Right lobe of liver (tissue), 6 donors: ENCODE measurements at places on chromosomes 1 and 21.

GRCh38 chr1:8905582-8906191 is 27.2 kb upstream of the ENO1 start:
- H3K4me1 ChIP-seq, result no peaks in the 10 kb centered on the region
- H3K27ac ChIP-seq, result no peak overlapping the region
- no peak for DNase-seq
- H3K36me3 ChIP-seq, result no peaks in the 10 kb centered on the region

DNA sequence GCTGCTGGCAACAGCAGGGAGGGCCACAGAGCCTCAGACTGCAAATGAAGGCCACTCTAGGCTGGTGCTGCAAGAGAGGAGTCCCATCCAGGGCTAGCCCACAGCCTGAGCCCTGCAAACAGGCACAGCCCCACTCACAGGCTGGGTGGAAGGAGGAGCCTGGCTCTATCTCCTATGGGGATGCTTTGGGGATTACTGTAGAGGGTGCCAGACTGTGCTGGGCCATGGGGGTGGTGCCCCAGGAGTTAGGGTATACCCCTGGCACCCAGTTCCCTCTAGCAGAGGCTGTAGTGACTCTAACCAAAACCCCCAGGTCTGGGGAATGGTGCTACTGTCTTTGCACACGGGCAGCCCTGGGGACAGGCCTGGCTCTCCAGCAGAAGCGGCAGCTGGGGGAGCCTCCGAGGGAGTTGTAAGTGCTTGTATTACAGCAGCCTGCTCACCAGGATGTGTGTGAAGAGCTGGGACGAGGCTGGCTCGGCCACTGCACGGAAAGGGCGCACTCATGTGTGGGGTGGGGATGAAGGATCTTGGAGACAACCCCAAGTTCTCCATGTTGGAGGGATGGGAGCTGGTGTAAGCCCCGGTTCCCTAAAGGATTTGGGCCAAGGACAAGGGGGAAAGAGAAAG is 23.4 kb upstream of the EVA1B start:
- H3K27ac ChIP-seq, result no peak overlapping the region
- no peaks in the 10 kb centered on the region for H3K27me3 ChIP-seq
- no peak overlapping the region for H3K4me3 ChIP-seq
- H3K4me1 ChIP-seq, result no peaks in the 10 kb centered on the region
- H3K36me3 ChIP-seq, result peaks cover 59% of the 10 kb centered on the region

DNA sequence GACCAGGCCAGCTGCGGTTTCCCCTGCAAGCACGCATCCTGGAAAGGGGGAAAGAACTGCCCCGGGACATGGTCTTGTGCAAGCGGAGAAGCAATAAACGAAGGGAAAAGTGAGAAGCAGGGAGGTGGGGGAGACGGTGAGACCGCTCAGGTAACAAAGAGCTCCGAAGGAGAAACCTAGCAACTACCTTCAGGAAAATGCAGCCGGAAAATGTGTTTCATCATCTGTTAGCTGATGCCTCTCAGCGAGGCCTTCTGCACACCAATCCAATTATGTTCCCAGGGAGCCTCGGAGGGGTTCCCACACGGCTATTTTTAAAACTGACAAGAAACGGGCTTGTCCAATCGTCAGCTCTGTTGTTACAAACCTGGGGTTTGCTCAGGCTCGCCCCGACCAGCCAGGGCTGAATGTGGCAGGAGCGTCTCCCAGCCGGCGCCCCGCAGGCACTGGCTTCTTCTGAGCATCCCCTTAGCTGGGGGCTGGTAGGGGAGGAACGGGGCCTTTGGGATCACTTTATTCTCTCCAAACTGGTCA is 3.4 kb downstream of the RIPK4 start:
- no peaks in the 10 kb centered on the region for H3K36me3 ChIP-seq
- DNase-seq, result no peak
- no peaks in the 10 kb centered on the region for H3K27me3 ChIP-seq
- H3K27ac ChIP-seq, result no peak overlapping the region
- H3K4me3 ChIP-seq, result no peak overlapping the region

DNA sequence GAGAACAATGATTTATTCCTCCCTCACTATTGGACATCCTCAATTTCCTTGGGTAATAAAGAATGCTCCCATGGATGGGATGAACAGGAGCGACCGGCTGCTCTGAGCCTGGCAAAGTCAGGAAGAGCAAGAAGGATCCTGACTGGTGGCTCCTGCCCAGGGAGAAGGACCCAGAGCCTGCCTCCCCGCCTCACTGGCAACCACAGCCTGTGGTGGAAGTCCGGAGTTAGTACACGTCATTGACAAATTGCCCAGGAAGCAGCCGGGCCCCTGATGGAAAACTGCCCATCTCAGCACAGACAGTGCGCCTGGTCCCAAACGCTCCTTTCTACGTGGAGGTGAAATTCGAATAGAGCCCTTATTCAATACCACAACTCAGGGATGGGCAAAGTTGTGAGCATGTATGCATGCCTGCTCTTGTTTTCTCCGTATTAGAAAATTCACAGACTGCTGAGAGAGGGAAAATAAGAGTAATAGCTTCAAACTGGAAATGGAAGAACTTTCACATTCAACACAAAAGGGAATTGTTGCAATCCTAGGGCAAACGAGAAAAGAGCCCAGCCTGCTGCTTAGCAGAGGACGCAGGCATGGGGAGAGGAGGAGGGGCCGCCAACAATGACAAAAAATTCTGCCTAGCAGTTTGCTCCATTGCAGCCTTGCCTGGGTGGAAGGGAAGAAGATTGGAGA is 397.1 kb upstream of the VAMP3 start:
- H3K36me3 ChIP-seq, result no peaks in the 10 kb centered on the region
- no peaks in the 10 kb centered on the region for H3K4me1 ChIP-seq
- no peak overlapping the region for H3K4me3 ChIP-seq
- no peak overlapping the region for H3K27ac ChIP-seq
- H3K27me3 ChIP-seq, result no peaks in the 10 kb centered on the region

- no peaks in the 10 kb centered on the region for H3K4me1 ChIP-seq
- no peak overlapping the region for H3K27ac ChIP-seq
- H3K36me3 ChIP-seq, result no peaks in the 10 kb centered on the region
- DNase-seq, result no peak
- H3K27me3 ChIP-seq, result no peaks in the 10 kb centered on the region
Measured at GRCh38 chr1:20322081-20322824, 31.6 kb downstream of the VWA5B1 start.

DNA sequence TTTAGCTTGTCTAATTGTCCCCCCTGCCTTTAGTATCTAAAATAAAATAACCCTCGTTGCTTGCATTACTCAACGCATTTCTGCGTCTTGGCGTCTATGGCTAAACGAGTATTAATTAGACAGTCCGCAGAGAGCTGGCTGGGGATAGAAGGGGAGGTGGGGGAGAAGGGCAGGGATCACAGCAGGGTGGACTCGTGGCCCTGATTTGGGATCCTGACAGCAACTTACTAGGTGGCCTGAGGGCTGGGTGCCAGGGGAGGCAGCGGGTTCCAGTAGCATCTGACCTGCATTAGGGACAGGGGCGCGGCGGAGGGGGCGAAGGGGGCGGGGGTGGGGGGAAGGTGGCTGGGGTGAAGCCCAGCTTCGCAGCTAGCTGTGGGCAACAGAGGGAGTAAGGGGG is 1.1 kb upstream of the BACE2 start:
- no peaks in the 10 kb centered on the region for H3K27me3 ChIP-seq
- no peaks in the 10 kb centered on the region for H3K36me3 ChIP-seq

DNA sequence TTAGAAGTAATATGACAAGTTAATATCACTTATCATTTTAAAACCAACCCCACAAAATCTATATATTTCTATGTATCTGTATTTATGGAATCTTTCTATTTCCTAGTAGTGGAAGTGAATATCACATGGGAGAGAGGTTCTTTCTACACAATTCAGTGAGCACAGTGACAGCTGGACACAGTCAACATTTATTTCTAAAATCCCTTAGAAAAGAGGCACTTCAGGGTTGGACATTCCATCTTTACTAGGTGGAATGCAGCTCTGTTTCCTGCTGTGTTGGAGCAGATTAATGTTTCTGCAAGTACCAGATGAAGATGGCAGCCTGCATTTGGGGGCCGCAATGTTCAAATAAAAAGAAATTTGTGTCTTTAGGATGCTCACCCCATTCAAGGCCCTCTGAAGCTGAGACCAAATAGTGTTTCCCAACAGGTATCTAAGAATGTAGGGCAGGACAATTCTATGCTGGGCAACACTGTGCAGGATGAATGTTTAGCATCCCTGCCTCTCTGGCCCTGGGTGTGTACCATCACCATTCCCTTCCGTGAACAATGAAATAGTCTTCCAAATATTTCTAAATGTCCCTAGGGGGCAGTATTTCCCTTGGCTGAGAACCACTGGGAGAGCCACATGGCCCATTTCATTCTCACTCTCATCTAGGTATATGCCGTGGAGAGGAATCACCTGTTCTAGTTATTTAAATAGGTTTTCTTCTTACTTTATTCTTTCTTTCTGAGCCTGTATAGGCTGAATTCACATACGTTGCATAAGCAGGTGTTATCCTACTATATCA is 394.8 kb downstream of the PRDM2 start:
- DNase-seq, result no peak
- no peaks in the 10 kb centered on the region for H3K36me3 ChIP-seq
- H3K27ac ChIP-seq, result no peak overlapping the region

- H3K27me3 ChIP-seq, result no peaks in the 10 kb centered on the region
- no peaks in the 10 kb centered on the region for H3K36me3 ChIP-seq
- peak overlapping the region; percentile 8 for H3K27ac ChIP-seq
- no peaks in the 10 kb centered on the region for H3K4me1 ChIP-seq
Measured at GRCh38 chr21:44962403-44962966, 22.7 kb downstream of the SLX9 start.

DNA sequence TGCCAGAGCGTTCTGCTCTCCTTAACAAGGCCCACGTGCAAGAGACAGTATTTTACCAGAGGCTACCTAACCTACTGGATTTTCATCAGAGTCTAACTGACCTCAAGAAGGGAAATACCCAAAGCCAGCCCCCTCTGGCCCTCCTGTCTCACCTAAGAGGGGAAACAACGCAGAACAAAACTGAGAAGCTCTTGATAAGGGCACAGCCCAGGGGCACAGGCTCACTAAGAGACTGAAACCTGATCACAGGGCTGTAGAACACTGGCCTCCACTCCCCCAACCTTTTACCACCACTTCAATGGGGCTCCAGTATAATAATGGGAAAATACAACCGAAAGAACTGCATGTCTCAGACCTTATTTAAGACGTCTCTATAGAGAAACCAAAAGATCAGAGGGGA is 449.5 kb upstream of the CAMK1G start:
- H3K4me3 ChIP-seq, result no peak overlapping the region
- H3K27me3 ChIP-seq, result no peaks in the 10 kb centered on the region
- no peaks in the 10 kb centered on the region for H3K36me3 ChIP-seq
- H3K27ac ChIP-seq, result no peak overlapping the region
- no peak for DNase-seq
- H3K4me1 ChIP-seq, result no peaks in the 10 kb centered on the region

- H3K27me3 ChIP-seq, result no peaks in the 10 kb centered on the region
- no peak overlapping the region for H3K4me3 ChIP-seq
- H3K36me3 ChIP-seq, result no peaks in the 10 kb centered on the region
- H3K4me1 ChIP-seq, result no peaks in the 10 kb centered on the region
- H3K27ac ChIP-seq, result no peak overlapping the region
Measured at GRCh38 chr1:161187311-161187710, 10.0 kb upstream of the B4GALT3 start.

GRCh38 chr1:210087058-210087457 is 145.5 kb upstream of the SERTAD4 start:
- no peak overlapping the region for H3K4me3 ChIP-seq
- H3K4me1 ChIP-seq, result no peaks in the 10 kb centered on the region
- H3K36me3 ChIP-seq, result no peaks in the 10 kb centered on the region
- DNase-seq, result no peak

- no peaks in the 10 kb centered on the region for H3K27me3 ChIP-seq
- H3K27ac ChIP-seq, result no peak overlapping the region
- H3K4me3 ChIP-seq, result no peak overlapping the region
- no peaks in the 10 kb centered on the region for H3K36me3 ChIP-seq
- DNase-seq, result peak; percentile 58
- peaks cover 9% of the 10 kb centered on the region for H3K4me1 ChIP-seq
Measured at GRCh38 chr1:32336963-32337675, 1.1 kb upstream of the MARCKSL1 start.
